Stomach (tissue), 19 donors: ENCODE measurements at places on chromosomes 5 and 9. TPM values are rescaled to one million over a fixed set of nuclear protein-coding genes. Genes with fewer than 3 reads are reported as not detected.

The CCDC112 gene
- 7.0 TPM for total RNA-seq

The CDH9 gene
- not detected for total RNA-seq

The TAF11L2 gene
- total RNA-seq = not detected

The SPATA31C2 gene
- total RNA-seq = not detected

The PIP5KL1 gene
- total RNA-seq = 98.0 TPM

The SCGB3A1 gene
- total RNA-seq = not detected

The PTGDS gene
- 2.3 TPM for total RNA-seq

The TSSK1B gene
- not detected for total RNA-seq

The AQP7 gene
- total RNA-seq = not detected

The IL5 gene
- total RNA-seq = not detected

The PRRC1 gene
- total RNA-seq = 39.3 TPM

The PCDHB12 gene
- total RNA-seq = not detected

The SLCO6A1 gene
- total RNA-seq = not detected

The INSL4 gene
- total RNA-seq = not detected

The WDR31 gene
- total RNA-seq = 5.0 TPM
